ENCODE measurements at places on chromosomes 4 and X.
A peak's percentile ranks its signal among the peaks of the same experiment; 100 is the strongest.

GRCh38 chrX:113726466-113726865, 857.4 kb upstream of the HTR2C start:
- DNase-seq, result no peak

- peak; percentile 69 for DNase-seq
Measured at GRCh38 chr4:25813448-25814106, 49.2 kb downstream of the SEL1L3 start.

DNA sequence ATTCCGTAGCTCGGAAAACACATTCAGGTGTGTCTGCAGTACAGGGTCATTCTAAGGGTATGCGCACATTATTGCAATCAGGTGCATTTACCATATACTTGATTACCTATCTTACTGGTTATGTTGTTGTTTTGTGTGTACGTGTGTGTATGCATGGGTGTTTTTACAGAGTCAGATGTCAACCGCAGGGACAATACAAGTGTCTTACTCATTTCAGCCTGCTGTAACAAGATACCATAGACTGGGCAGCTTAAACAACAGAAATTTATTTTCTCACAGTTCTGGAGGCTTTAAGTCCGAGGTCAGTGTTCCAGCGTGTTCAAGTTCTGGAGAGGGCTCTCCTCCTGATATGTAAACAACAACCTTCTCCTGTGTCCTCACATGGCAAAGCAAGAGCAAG, 316.7 kb downstream of the DMD start:
- no peak for DNase-seq

GRCh38 chrX:42450228-42450627, 327.7 kb downstream of the PPP1R2C start:
- no peak for DNase-seq
